Aorta (tissue), 5 donors: ENCODE measurements at places on chromosomes 7 and 10.

GRCh38 chr7:29102558-29103151 lies 43.7 kb downstream of the CPVL start:
- DNase-seq, result peak; percentile 83

- no peak for DNase-seq
Measured at GRCh38 chr7:149706398-149706797, 67.0 kb downstream of the ZNF467 start.

- DNase-seq, result no peak
Measured at GRCh38 chr7:128672927-128673517, 930 bp downstream of the GARIN1A start.

- no peak for DNase-seq
Measured at GRCh38 chr10:14723052-14723689, 51.5 kb downstream of the FAM107B start.

GRCh38 chr7:36231406-36231805 lies 78.4 kb downstream of the EEPD1 start:
- DNase-seq, result no peak

- no peak for DNase-seq
Measured at GRCh38 chr10:72692994-72693781, 1.2 kb downstream of the MCU start.

DNA sequence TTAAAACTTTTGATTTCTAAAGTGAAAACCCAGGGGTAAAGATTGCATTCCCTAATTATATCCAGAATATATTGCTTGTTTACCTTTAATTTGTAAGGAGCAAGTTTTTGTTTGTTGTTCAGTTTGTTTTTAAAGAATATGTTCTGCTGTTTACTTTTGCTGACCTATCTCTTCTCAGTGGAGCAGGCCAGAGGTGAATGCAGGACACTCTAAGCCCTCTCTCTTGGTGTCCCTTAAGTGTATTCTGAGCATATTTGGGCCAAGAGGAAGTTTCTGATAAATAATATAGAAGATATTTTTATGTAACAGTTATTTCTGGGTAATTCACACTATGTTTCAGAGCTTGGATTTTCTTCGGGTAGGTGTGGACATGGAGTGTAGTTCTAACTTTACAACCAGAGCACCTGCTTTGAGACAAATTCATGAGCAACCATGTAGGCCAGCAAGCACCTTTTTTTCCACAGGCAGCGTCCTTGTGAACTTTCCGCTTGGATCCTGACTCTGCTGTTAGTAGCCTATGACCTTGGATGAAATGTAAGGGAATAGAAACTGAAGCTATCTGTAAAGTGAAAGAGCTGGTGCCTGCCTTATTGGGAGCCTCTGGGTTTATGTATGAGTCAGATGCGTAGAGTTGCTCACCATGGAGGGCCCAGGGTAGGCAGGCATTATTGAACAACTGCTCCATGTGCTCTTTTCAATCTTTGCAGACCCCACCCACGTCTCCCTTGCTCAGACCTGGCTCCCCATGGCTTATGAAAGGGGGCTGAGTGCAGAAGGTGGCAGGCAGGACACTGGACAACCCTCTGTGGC lies 16.1 kb downstream of the OGDH start:
- no peak for DNase-seq

DNA sequence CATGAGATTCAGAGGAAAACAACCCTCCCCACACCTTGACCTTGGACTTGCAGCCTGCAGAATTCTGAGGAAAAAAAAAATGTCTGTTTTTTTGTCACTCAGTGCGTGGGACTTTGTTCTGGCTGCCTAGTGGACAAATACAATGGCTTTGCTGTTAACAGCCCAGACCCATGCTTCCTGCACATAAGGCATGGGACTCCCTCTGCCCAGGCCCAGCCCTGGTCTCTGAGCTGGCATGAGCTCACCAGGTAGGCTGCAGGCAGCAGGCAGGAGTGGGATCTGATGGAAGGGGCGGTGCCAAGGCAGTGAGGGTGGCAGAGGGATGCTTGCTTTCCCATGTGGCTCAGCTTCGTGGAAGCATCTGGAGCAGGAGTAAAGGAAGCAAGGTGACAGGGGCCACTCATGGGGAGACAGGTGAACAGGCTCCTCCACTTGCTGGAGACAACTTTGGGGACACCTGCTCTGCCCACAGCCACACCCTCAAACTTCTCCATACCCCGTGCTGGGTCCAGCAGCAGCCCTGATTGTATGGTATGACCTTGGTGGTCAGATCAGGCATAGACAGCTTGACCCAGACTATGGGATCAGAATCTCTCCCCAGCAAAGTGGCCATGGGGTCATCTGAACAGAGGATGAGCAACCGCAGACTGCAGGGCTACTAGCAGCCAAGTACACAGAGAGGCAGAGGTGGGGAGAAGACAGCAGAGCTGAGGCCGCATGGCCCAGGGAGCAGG lies 27.0 kb downstream of the ANXA8 start:
- no peak for DNase-seq

DNA sequence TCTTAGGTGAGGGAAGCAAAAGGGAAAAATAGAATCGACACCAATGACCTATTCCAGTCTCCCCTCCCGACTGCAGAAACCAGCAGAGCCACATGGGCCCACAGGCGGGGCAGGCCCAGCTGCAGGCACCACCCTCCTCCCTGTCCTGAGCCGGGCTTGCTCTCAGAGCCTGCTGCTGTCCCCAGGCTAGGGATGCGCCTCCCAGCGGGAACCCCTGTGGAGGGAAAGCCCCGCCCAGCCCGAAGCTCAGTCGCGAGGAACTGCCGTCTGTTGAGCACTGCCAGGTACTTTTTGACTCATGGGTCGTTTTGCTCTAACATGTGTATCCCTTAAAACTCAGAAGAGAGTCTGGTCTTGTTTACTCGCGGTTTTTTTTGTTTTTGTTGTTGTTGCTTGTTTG lies 124.5 kb upstream of the RET start:
- no peak for DNase-seq
